ENCODE measurements at places on chromosomes 12 and 14. TPM values are rescaled to one million over a fixed set of nuclear protein-coding genes. Genes with fewer than 3 reads are reported as not detected.

DNA sequence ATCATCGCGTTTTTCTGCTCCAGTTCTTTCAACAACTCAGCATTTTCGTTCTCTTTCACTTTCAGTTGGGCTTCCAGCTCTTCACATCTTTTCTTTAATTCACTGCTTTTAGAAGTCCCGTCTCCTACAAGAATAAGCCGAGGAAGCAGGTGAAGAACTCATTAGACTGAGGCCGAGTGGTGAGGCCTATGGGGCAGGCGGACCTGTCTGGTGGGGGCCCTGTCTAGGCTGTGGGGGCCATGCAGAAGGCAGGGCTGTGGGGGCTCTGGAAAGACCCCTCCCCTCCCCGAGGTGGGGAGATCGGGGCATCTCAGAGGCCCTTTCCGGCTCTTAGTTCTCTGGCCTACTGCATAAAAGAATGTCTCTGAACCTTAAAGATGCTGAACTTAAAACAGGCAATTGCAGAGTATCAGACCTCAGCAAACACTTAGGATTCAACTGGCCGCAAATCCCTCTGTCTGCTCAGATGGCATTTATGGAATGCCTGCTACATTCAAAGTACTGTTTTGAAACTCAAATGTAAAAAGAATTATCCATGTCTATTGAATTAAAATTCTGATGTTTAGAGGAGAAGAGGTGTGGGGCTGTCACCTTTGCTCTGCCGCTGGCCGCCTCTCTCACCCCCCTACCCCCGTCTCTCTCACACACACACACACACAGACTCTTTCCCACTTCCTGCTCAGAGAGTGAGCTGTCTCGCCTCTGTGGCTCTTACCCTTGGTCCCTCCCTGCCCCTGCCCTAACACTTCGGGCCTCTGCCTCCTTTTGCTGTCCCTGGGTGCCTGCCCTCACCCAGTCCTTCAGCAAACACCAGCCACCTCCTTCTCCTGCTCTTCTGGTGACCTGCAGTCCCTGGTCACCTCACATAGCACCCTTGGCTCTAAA lies 34.7 kb downstream of the CCDC92 start:
- DNase-seq, result no peak

- DNase-seq, result no peak
Observed at GRCh38 chr12:62291864-62292760, 31.9 kb downstream of the USP15 start.

DNA sequence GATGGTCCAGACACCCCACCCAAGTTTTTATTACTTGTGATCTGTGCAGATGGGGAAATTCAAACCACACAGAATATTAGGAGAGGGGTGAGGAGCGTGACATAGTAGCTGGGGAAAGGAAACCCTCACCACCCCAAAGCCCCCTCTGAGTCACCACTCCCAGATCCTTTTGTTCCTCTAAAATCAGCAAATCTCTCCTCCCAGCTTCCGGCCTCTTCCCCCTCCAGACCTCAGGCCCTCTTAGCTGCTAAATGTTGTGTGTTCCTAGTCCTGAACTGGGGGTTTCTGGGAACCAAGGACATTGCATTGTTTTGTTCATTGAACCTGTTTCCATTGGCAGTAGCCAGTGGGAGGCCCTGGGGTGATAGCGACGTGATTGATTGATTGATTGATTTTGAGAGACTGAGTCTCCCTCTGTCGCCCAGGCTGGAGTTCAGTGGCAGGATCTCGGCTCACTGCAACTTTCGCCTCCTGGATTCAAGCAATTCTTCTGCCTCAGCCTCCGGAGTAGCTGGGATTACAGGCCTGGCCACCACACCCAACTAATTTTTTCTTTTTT lies 5.9 kb upstream of the ORAI1 start:
- no peak for DNase-seq

GRCh38 chr12:28936221-28936620 lies 212.9 kb upstream of the FAR2 start:
- DNase-seq, result no peak

- DNase-seq, result no peak
Observed at GRCh38 chr14:104271391-104271790, 133.0 kb downstream of the KIF26A start.

The KTN1 gene
- 247 TPM for total RNA-seq

The CIROP gene
- not detected for total RNA-seq

- DNase-seq, result no peak
Observed at GRCh38 chr14:89533136-89533535, 116.1 kb upstream of the FOXN3 start.

- no peak for DNase-seq
Observed at GRCh38 chr12:67884596-67884995, 104.7 kb upstream of the IFNG-AS1 start.

DNA sequence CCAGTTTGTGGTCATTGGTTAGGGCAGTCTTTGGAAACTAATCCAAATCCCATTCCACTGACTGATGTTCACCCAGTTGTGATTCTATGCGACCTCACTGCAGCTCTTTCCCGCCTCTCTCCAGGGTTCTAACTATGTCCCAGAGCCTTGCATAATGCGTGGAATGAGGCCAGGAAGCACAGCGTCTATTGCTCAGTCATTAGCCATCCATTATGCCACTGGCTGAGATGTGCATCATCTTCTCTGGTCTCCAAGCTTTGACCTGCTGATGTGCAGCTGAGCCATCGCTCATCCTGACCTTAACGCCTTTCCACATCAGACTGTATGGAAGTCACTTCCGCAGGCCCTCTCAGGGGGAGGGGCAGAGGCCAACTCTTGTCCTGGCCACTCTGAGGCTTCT lies 115.4 kb upstream of the VRK1 start:
- DNase-seq, result no peak

DNA sequence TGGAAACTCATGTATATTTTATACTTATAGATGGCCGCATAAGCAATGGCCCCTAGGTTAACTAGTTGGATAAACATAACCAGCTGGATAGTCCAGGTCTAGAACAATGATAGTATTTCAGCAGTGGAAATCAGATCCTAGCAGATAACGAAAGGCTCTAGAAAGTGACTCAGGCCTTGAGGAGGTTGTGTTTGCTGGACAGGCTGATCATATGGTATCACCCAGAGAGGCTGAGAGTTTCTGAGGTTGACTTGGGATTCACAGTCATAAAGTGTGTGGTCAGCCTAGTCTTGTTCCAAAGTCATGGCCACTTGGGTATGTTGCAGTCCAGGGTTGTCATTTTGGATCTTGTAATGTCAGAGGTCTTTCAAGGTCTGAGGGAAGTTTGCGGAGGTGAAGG lies 16.8 kb downstream of the FLVCR2 start:
- DNase-seq, result no peak

- DNase-seq, result no peak
Observed at GRCh38 chr12:49357103-49357678, 10.1 kb upstream of the SPATS2 start.

The DUSP16 gene
- 24.5 TPM for total RNA-seq

The TAS2R50 gene
- 0.97 TPM for total RNA-seq

DNA sequence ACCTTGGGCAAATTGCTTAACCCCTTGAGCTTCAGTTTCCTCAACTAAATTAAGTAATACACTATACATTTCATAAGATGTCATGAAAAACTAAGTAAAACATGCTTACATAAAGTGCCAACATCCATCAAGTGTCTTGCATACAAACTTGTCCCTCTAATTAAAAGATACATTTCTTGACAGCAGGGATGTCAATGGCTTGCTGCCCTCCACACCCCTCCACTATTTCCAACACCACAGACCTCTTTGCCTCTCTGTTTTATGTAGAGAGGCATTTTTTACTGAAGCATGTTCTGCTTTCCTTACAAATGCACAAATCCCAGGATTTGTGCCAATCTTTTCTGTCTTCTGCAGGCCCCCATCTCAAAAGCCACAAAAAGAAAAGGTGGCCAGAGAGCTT lies 89.0 kb upstream of the HOXC13 start:
- DNase-seq, result no peak

DNA sequence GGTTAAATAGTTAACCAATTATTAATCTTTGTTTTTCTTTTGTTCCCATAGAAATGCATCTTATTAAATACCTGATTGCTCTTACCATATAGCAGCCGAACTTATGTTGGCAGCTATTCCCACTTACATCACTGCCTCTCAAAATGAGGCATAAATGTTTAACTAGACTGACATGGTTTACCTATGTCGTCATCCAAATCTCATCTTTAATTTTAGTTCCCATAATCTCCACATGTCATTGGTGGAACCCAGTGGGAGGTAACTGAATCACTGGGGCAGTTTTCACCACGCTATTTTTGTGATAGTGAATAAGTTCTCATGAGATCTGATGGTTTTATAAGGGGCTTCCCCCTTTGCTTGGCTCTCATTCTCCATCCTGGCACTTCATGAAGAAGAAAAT lies 499.2 kb upstream of the ATP2B1 start:
- no peak for DNase-seq

GRCh38 chr14:35806006-35806907 lies 2.8 kb downstream of the RALGAPA1 start:
- DNase-seq, result no peak

DNA sequence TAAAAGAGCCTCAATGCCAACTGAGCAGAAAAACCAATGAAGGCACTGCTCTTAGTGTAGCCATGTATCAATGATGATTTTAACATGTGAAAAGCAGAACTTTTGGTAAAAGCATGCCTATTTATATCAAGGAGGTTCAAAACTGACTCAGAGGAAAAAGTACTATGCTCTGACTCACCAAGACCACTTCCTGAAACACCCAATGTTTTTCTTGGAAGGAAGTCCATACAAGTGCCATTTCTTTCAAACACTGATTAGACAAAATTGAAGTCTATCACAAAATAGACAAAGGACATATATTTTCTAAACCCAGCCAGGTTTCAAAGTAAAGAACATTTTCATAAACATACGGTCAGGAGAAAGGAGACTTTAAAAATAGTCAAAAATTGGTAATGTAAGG lies 88.6 kb downstream of the EPS8 start:
- DNase-seq, result no peak

- DNase-seq, result no peak
Observed at GRCh38 chr14:88919502-88919901, 95.1 kb downstream of the TTC8 start.

The NGB gene
- total RNA-seq, result not detected

Data from cardiac septum (tissue), 1 donor.